ENCODE measurements at places on chromosomes 11 and 22.

DNA sequence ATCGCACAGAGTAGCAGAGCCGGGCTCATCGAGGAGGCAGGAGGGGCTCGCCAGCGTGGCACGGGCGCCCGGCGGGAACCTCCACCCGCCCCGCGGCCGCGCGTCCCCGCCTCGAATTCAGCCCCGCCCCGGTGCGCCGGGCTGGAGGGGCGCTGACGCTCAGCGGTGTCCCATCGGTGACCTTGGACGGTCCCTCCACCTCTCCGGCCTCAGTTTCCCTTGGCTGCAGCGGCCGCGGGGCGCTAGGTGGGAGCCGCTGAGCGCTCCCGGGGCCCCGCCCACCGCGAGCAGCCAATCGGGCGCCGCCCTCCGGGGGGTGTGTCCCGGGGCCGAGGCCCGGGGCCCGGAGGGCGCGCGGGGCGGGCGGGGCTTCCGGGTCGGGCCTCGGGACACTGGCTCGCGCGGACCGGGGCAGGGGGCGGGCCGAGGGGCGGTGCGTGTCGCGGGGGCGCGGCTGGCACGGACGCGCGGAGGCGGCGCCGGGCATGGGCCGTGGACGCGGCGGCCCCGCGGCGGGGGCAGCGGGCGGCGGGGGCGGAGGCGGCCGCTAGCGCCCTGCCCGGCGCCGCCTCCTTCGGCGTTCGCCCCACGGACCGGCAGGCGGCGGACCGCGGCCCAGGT, at the start of gene PPARA:
TSS of gene PPARA (plus strand) at position 493 of the 621 bp plus-strand sequence. CDS start 47,858 bp downstream, outside the sequence.
- DNase-seq = no peak

DNA sequence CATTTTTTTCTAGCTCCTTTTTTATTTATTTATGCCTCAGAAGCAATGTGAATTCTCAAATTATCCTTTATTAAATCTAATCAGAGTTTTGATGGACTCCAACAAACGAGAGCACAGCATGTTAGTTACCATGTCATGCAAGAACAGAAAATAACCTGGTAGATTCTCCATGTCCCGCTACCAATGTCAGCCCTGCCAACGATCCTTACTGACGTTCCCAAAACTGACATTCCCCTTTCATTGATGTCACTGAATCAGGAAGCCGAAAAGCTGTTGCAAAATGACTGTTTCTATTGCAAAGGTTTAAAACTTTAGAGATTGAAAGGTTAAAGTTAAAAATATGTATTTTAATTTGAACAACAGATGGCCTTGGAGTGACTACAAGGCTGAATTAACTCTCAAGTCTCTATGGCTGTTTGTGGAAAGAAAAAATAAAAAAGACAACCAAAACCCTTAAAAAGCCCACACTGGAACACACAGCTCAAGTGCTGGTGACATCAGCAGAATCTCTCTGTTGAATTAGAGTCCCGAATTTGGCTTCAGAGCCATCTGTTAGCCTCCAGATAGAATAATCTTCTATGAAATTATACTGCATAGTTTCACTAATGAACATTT, 96.8 kb downstream of the BDNF start:
- no peak for DNase-seq

DNA sequence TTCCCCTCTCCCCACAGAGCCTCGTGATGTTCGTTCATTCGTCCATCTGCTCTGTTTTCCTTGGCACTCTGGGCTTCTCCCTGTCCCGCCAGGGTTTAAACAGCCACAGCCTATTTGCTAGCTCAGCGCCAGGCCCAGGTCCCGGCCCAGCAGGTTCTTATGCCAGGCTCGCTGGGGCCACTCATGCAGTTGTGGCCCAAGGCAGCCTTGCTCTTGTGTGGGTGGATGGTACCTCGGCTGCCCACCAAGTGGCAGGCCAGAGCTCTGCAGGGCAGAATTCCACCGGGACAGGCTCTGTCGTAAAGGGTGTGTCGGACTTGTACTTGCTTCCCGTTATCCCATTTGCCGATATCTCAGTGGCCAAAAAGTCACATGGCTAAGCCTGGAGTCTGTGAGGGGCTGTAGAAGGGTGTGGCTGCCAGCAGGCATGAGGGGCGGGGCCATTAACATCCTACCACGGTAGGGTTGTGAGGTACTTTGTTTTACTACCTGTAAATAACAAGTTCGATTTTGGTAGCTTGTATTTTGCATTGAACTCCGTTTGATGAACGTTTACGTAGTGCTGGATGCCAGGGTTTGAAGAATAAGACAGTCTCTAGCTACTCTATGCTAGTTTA, 7.9 kb downstream of the FAM118A start:
- DNase-seq = no peak

- DNase-seq = no peak
Measured at GRCh38 chr11:97516688-97517087, 1126.9 kb downstream of the JRKL start.

- DNase-seq = no peak
Measured at GRCh38 chr11:67274768-67275605, 8.7 kb downstream of the GRK2 start.

DNA sequence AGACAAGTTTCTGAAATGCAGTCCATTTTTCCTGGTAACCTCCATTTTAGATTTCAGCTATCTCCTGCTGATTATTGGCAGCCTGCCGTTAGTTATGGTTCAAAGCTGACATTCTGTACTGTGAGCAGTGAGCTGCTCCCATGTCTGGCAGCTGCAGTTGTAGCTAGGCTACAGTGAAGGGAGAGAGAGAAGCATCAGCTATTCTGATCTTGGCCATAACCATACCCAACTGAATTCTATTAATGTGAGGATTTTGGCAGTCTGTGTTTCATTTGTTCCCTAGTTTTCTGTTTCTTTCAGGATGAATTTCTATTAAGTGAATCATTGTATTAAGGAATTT, 33.4 kb downstream of the SIK2 start:
- DNase-seq = peak; percentile 8

GRCh38 chr11:133531971-133532651, at the start of gene OPCML:
Gene OPCML (minus strand): TSS chr11:133532501.
- no peak for DNase-seq

- DNase-seq = no peak
Measured at GRCh38 chr11:44430140-44430539, 120.2 kb upstream of the ALX4 start.

DNA sequence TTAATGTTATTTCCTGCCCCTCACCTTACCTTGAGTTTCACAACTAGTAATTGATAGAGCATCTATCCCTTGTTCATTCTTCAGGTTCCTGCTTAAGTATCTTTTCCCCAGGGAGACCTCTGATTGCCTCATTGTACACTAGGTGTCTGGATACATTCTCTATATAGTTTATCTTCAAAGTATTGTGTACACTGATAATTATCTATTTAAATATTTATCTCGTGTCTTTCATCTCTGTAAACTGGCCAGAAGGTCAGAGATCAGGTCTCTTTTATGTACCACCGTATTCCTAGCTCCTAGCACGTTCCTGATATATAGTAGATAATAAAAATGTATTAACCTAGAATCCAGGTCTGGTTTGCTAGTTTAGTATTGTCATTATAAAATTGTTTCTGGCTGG, 6.4 kb downstream of the TMEM126B start:
- no peak for DNase-seq

- DNase-seq = no peak
Measured at GRCh38 chr11:455566-456147, 5.6 kb downstream of the PTDSS2 start.

DNA sequence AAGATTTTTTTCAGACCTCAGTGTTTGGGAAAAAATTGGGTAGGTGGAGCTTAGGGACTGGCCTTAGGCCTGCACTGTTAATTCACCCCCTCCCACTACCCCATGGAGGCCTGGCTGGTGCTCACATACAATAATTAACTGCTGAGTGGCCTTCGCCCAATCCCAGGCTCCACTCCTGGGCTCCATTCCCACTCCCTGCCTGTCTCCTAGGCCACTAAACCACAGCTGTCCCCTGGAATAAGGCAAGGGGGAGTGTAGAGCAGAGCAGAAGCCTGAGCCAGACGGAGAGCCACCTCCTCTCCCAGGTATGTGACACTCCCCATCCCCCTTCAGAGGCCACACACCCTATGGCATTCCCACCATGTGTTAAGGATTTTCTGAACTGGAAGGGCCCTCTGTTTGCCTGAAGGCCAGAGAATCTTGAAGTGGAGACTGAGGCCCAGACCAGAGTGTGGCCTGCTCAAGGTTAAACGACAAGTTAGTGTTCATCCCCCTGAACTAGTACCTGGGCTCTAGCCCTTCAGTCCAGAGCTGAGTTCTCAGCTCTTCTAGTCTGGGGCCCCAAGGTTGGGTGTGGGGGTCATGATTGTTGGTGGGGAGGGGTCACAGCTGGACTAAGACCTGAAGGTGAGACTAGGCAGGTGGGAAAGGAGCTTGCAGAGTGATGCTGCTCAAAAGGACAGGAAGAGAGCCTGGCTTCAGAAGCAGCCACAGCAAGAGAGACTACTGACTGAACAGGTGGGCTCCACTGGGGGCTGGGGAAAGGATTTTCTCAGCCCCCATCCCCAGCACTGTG, 2.3 kb upstream of the FOLR1 start:
- DNase-seq = peak; percentile 46

GRCh38 chr11:76553554-76554476, 109.0 kb downstream of the EMSY start:
- no peak for DNase-seq

GRCh38 chr11:68354148-68354872, 41.9 kb downstream of the LRP5 start:
- DNase-seq = no peak

DNA sequence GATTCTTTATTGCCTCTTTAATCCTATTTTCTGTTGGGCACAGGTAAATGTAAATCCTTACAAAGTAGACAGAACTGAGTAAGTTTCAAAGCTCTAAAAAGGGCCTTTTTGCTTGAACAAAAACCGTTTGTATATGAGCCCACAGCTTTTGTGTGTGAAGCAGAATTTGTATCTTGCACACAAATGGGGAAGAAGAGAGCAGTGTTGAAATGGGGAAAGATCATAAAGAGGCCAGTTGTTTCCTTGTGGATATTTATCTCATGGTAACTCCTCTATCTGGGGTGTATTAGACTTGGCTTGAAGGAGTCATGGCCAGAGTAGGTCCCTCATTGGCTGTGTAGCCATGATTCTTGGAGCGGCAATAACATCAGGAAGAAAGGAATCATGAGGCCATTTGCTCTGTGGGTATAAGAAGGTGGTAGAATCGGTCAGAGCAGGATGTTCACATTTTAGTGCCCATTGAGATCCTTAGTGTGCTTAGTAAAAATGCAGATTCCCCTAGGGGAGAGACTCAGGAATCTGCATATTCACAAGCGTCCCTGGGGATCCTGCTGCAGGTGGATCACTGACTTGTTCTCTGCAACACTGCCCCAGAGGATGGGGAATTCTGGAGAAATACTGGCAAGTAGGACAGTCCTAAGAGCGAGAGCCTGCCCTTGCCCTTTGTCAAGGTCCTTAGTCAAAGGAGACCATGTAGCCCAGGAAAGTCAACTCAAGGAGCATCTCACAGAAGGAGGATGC, 126.5 kb downstream of the LDLRAD3 start:
- no peak for DNase-seq

- DNase-seq = no peak
Measured at GRCh38 chr11:127890030-127890615, 697.2 kb downstream of the ETS1 start.

DNA sequence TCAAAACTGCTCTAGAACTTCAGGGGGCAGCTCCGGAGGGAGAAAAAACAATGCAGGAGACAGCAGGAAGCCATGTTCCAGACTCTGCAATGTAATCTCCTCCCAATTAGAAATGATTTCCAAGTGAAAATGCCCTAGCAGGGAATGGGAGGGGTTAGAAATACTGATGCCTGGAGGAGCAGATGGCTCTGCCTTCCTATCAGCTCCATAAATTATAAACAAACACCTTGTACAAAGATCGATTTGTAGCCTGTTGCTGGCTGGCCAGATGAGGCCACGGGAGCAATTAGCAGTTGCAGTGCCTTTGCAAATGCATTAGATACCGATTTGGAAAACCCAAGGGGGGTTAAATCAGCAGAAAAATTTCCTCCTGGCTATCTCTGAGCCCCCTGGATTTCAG, 46.6 kb upstream of the CHRM4 start:
- no peak for DNase-seq

GRCh38 chr11:108198833-108199232, 23.6 kb downstream of the NPAT start:
- no peak for DNase-seq

DNA sequence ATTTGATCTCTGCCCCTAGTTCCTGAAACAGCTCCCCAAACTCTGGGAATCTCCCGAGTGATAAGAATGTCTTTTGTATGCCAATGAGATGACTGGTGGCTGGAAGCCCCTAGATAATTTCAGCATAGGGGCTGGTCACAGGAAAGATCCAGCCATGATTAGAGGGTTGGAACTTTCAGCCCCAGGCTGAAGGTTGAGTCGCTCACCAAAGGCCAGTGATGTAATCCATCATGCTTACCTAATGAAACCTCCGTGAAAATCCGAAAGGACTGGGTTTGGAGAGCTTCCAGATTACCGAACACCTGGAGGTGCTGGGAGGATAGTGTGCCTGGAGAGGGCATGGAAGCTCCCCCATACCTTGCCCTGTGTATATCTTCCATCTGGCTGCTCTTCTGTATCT, 26.0 kb downstream of the LRRC32 start:
- no peak for DNase-seq

- no peak for DNase-seq
Measured at GRCh38 chr11:121890946-121891515, 225.0 kb downstream of the BLID start.

- DNase-seq = no peak
Measured at GRCh38 chr11:12853325-12853651, 155.8 kb upstream of the RASSF10 start.

- no peak for DNase-seq
Measured at GRCh38 chr11:115590254-115590653, 86.0 kb upstream of the CADM1 start.

DNA sequence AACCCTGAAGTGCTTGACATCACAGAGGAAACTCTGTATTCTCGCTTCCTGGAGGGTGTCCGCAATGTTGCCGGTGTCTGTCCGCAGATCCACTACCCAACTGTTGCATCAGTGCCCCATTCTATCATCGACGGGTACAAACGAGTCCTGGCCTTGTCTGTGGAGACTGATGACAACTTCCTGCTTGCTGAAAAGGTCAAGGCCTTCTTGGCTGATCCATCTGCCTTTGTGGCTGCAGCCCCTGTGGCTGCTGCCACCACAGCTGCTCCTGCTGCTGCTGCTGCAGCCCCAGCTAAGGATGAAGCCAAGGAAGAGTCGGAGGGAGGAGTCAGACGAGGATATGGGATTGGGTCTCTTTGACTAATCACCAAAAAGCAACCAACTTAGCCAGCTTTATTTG, 42.9 kb upstream of the DAGLA start:
- no peak for DNase-seq

DNA sequence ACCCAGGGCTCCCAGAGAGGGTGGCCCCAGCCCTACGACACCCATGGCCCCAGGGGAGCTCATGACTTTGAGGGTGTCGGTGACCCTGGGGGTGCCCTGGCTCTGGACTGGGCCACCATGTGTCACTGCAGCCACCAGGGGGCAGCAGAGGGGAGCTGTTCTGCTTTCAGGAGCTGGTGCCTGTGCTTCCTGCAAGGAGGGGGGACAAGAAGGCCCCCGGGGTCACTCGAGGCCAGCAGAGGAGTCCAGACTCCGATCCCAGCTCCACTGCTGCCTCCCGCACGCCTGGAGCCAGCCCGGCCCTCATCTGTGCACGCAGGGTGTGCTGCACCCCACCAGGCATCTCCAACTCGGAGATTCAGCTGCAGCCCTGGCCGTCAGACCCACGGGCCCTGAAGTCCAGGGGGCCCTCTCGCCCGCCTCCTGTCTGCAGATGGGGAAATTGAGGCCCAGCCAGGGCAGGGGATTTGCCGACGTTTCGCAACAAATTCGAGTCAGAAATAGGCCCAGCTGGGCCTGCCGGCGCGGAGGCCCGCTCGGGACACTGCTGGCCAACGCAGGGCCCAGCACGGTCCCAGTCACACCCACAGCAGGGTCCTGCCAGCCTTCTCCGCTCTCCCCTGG, 29.5 kb upstream of the WNT7B start:
- no peak for DNase-seq

GRCh38 chr22:27094633-27095308, 437.4 kb downstream of the MIAT start:
- no peak for DNase-seq
